NCI-H1417 (cell line): ENCODE measurements at places on chromosomes 12 and 14.

DNA sequence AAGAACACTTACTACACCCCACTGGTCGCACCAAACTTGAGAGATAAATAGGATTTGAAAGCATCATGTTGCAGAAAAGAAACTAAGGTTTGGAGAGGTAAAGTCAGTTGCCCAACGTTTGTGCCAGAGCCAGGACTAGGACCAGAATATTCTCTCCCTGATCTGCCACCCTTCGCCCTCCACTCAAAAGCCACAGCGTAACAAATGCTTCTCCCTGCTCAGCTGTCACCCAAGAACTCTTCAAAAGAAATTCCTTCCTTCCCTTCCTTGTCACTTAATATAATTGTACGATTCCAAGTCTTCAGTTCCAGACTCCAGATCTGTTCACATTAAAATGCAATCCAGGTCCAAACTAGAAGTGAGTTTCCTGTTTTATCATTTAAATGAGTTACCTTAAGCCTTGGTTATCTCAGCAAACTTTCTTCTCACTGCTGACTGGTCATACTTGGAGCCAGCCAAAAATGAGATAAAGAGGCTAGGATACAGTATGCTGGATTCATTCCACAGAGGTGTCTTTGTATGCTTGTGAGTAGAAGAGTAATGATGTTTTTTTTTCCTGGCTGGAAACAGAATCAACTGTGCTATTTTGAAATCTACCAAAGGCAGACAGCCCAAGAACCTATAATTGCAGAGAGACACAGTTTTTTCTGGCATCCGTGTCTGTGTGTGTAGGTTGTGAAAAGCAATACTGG, 12.8 kb upstream of the PPFIBP1 start:
- DNase-seq, result no peak

- no peak for DNase-seq
Measured at GRCh38 chr14:40312296-40312695, 880.1 kb upstream of the FBXO33 start.

DNA sequence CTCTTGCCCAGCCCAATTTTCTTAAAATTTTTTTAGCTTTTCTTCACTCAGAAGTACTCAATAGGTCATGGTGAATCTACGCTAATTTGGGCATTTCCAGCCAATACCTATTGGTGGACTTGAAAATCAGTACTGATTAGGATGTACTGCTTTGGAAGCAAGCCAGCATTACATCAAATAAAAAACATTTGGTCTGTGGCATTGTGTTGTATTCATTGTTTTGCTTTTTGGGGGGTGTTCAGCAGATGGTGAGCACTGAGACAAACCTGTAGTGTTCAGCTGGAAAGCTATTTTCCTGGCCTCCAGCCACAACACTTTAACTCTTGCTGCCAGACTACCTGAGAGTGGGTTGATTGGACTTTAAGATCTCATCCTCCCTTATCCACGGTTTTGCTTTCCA, 4.0 kb downstream of the MAPKAPK5 start:
- no peak for DNase-seq

DNA sequence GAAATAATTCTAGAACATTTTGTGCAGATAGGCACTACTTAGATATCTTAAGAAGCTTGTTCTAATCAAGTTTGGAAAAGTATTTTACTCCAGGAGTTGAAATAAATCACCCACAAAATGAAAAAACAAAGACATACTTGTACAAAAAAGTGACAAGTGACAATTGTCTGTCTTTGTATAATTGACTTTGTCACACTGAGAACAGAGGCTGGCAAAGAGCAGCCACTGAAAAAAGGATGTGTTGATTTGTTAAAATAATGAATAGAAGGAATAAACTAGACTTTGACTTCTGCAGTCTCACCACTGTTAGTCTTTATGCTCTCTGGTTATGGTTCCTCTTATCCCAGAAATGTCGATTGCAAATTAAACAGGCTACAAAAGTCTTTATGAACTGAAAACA, 77.6 kb downstream of the PTPRR start:
- DNase-seq, result no peak

- DNase-seq, result peak; percentile 96
Measured at GRCh38 chr14:31026450-31027235, 464 bp upstream of the STRN3 start.

GRCh38 chr12:13233830-13234641, 37.5 kb downstream of the EMP1 start:
- DNase-seq, result peak; percentile 58

DNA sequence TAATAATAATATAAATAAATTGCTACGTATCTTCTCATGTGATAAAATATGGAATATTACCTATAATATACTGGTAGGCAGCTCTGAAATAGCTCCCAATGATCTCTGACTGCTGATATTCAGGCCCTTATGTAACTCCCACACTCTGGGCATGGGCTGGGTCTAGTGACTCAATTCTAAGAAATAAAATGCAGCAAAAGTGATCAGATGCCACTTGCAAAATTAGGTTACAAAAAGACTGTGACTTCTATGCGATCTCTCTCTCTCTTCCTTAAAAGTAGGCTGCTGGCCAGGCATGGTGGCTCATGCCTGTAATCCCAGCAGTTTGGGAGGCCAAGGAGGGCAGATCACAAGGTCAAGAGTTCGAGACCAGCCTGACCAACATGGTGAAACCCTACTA, 10.3 kb upstream of the CACNB3 start:
- DNase-seq, result no peak

DNA sequence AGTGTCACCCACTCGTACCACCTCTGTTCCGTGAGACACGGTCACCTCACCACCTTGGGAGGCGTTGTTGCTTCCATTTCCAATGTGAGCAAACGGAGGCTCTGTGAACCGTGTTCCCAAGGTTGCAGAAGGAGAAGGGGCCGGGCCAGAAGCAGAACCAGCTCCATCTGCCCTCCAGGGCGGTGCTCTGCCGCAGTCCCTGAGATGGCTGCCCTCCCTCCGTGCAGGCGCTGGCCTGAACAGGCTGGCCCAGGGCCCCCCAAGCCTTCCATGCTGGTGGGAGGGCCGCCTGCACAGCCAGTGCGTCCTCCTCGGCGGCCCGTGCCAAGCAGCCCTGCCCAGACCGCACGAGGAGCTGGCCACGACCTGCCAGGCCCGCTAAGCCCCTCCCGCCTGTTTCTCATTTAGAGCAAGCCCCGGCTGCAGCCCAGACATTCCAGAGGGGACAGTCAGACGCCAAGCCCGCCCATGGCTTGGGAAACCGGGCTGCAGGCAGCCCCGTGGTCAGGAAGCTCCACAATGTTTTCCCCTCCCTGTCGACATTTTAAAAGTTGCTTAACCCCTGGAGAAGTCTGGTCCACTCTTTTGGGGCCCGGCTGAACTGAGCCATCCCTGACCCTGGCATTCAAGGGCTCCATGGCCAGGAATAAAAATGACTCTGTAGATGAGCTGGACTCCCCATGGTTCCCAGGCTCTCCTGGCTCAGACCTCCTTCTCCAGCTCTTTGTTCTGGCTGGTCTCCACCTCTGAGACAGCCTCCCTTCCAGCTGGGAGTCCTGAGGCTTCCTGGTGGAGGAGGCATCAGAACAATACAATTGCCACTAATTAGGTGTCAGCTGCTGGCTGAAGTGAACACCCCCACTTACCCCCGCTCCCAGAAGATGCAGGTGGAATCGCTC, 236.0 kb downstream of the BCL11B start:
- no peak for DNase-seq

DNA sequence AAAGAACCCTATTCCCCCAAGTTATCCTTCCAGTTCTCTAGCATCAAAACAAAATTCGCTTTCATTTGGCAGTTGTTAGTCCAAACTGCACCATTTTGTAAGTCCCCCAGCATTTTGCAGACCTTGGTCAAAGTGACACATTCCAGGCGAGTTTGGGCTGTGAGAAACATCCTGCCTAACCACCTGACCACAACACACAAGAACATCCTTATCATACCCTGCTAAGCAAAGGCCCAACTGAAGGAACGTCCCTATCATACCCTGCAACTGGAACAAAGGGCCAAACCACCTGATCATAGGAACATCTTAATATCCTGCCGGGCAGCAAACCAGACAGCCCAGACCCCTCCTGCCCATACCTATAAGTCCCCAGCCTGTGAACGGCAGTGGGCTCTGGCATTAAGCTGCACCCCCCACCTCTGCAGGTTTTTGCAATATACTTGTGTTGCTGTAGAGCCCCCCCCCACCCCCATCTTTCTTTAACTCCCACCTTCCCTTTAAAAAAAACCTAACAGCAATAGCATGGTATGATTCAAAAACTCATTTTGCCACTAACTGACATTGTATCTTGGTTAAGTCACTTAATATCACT, 2.7 kb downstream of the PCNX4 start:
- no peak for DNase-seq

DNA sequence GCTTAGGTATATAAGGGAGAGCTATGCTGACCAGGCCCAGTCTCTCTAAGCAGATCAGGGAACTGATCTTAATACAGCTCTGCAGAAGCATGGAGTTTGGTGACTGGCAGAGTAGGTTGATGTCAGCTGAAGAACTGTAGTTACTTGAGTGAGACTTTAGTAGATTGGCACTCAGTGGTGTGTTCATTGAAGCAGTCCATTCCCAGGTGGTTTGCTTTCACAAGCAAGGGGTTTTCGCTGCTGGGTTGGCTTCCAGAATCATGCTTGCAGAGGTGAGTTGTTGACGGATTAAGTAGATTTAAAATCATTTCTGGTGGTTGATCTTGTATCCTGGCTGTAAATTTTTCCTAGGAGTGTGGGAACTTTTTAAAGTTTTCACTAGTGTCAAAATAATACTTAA, 6.5 kb upstream of the DHRS7 start:
- DNase-seq, result no peak

GRCh38 chr12:69512820-69513219, 42.6 kb downstream of the FRS2 start:
- no peak for DNase-seq

- peak; percentile 79 for DNase-seq
Measured at GRCh38 chr12:31362759-31363415, 36.9 kb upstream of the SINHCAF start.

DNA sequence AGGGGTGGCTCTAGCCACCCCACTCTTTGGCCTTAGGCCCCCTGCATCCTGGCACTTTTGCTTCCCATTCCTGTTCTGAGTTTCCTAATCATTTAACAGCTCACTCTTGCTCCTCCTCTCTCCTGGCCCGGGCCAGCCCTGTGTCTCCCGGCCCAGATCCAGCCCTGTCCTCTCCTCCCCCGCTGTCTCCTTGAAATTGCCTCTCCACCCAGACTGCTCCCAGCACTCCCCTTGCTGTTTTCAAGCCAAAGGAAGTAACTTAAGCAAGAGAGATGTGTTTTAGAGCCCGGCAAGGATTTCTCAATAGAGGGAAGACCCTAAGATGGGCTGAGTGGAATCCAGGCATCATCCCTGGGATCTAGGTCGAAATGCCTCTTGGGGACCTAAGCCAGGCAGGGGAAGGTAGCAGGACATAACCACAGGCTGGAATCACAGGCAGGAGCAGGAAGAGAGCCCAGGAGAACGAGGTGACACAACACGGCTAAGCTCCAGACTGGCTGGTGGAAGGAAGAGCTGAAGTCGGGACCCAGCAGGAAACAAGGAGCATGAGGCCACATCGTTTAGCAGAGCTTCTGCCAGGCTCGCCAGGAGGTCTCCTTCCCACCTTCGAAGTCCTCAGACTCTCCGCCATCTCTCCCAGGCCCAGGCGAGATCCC, 2.0 kb upstream of the LRP1-AS start:
- no peak for DNase-seq
